Fibroblast of lung (primary cell): ENCODE measurements at places on chromosomes 12 and 14. TPM values are rescaled to one million over a fixed set of nuclear protein-coding genes. Genes with fewer than 3 reads are reported as not detected.

Gene CIROP
- 0.17 and 1.0 TPM in 2 replicates for total RNA-seq

Gene LARP4
- total RNA-seq, result 33.9 TPM in 2 replicates

Gene KRT72
- not detected in 2 replicates for total RNA-seq

Gene FAM90A1
- 0.26 and 0.33 TPM in 2 replicates for total RNA-seq

Gene PARP11
- total RNA-seq, result 5.4 and 6.6 TPM in 2 replicates

Gene OTOGL
- under 0.01 and 0.17 TPM in 2 replicates for total RNA-seq

Gene MYO1H
- total RNA-seq, result 0.77 TPM in 1 of 2 replicates, not detected in the other

Gene SSTR1
- 1.8 and 3.0 TPM in 2 replicates for total RNA-seq

Gene TAS2R19
- total RNA-seq, result 3.1 and 5.3 TPM in 2 replicates

Gene FOXA1
- under 0.01 TPM in 2 replicates for total RNA-seq

Gene PRB2
- not detected in 2 replicates for total RNA-seq

Gene SLCO1B1
- total RNA-seq, result not detected in 2 replicates

Gene FGD4
- total RNA-seq, result 2.3 and 7.6 TPM in 2 replicates
